ENCODE measurements at places on chromosomes 7 and 10.

DNA sequence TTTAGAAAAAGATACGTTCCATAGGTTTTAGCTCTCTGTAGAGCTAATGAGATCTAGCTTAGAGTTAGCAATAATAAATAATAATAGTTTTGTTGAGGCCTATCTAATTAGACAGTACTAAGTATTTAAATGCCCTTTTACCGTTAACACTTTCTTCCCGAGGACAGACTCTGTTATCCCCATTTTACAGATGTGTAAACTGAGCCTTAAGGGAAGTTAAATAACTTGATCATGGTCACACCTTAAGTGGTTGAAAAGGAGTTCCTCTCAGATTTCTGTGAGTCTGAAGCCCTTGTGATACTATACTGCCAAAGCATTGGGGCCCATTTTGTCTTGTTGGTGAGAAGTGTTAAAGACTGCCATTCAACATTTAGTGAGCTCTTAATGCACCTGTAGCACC is 61.6 kb downstream of the CYP51A1 start:
- DNase-seq: no peak

DNA sequence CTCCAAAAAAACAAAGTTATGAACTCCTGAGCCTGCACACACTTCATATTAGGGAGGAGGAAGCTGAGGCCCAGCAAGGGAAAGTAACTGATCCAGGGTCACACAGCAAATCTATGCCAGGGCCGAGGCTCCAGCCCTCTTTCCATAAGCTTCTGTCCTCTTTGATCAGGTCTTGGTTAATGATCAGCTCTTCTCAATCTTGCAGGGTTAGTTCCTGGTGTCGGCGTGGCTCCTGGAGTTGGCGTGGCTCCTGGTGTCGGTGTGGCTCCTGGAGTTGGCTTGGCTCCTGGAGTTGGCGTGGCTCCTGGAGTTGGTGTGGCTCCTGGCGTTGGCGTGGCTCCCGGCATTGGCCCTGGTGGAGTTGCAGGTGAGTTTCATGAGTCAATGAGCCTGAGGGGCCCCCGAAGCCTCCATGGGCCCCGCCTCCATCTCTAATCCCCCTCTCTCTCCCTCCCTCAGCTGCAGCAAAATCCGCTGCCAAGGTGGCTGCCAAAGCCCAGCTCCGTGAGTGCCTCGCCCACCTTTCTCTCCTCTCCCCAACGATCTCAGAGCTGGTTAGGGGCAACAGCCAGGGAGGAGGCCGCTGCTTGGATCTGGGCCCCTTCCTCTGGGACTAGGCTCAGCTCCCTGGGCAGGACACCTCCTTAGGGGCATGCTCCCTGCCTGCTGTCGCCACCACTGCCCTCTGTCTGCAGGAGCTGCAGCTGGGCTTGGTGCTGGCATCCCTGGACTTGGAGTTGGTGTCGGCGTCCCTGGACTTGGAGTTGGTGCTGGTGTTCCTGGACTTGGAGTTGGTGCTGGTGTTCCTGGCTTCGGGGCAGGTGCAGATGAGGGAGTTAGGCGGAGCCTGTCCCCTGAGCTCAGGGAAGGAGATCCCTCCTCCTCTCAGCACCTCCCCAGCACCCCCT is 23.7 kb upstream of the LIMK1 start:
- peak; percentile 71 for DNase-seq

GRCh38 chr10:11066520-11066919 is 48.8 kb downstream of the CELF2 start:
- no peak for DNase-seq

GRCh38 chr10:50439187-50439586 is 184.6 kb downstream of the SGMS1 start:
- no peak for DNase-seq

GRCh38 chr7:75662579-75663301 is 76.0 kb downstream of the HIP1 start:
- no peak for DNase-seq

DNA sequence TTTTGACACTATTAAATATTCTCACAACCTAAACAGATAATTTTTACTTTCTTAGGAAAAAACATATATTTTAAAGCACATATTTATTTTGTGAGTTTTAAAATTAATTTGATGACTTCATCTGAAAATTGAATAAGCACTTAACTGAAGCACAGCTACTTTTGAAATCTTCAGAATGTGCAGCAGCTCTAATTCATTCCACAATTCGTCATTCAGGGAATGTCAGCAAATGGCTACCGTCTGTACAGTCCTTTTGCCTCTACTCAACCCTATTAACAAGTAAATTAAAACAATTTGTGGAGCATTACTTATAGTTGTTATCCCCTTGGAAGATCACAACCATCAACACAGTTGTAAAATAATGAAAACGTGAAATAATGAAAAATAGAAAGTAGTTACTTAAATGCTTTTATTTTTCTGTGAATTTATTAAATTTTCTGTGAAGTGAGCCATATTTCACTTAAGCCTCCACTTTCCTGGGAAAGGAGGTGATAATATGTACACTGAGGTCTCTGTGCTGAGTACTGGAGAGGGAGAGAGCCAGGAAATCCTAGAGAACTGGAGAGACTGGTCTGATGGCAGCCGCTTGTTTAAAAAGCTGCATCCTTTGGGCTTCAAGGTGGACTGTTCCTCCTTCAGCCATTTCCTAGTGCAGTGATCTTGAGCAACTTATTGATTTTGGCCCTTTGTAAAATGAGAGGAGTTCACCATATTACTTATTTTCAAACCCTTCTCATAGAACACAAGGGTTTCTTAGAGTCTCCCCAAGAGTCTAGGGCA is 70.6 kb downstream of the REEP3 start:
- DNase-seq: no peak

GRCh38 chr10:2584385-2584784 is 483.0 kb upstream of the PFKP start:
- no peak for DNase-seq

DNA sequence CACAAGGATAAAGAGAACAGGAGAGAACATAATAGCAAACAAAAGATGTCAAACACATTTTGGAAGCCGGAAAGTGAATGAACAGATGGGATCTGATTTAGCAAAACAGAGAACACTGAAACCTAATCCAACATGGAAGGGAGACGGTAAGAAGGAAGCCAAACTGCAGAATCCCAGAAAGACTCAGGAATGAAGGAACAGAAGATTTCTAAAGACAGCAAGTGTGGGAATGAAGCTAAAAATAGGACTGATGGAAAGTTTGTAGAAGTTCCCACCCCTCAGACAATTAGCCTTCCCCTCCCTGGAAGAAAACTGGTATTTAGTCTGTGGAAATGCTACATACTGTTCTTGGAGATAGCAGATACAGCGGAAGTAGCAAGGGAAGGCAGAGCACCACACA is 40.8 kb downstream of the SLC16A12 start:
- no peak for DNase-seq

- DNase-seq: peak; percentile 82
Measured at GRCh38 chr7:8418629-8419245, 14.7 kb upstream of the NXPH1 start.

DNA sequence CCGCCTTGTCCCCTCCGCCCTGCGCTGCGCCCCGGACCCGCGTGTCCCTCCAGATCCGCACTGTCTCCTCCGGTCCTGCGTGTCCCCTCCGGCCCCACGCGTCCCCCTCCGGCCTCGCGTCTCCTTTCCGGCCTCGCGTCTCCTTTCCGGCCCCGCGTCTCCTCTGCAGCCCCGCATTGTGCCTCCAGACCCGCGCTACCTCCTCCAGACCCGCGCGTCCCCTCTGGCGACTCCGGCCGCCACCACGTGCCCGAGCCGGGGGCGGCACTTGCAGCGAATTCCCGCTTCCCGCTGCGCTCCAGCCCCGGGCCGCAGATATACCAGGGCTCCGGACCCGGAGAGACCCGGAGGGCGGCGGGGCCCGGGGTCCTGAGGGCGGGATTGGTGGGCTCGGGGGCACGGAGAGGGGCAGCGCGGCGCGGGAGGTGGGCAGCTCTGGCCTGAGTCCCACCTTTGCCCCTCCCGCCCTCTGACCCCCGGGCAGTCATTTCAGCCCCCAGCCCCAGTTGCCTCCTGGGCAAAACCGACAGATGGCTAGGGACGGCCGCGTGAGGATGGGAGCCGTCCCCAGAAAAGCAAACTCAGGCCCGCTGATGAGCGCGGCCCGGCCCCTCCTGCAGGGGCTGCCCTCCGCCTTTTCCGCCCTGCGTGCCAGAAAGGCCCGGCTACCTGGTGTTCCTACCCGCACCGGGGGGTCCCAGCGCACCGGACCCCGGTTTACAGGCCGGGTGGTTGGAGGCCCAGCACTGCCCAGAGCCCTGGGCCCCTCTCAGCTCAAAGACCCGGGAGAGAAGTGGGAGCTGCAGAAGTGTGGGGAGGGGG is 56.5 kb downstream of the RBM17 start:
- DNase-seq: no peak

- no peak for DNase-seq
Measured at GRCh38 chr7:128027485-128027980, 3.7 kb downstream of the LRRC4 start.

GRCh38 chr10:25052012-25052411 is 35.6 kb downstream of the THNSL1 start:
- DNase-seq: no peak
